Stimulated activated effector memory CD8-positive, alpha-beta T cell treated with anti-CD3 and anti-CD28 coated beads, Interleukin-12 subunit alpha, Interleukin-12 subunit beta, amount 100 ng/mL, for 72 hours (primary cell): ENCODE measurements at places on chromosomes 6 and 20.

GRCh38 chr6:1726341-1726768 lies 116.6 kb downstream of the FOXC1 start:
- DNase-seq = no peak

GRCh38 chr6:132063204-132063603 lies 112.0 kb upstream of the CCN2 start:
- DNase-seq = no peak

DNA sequence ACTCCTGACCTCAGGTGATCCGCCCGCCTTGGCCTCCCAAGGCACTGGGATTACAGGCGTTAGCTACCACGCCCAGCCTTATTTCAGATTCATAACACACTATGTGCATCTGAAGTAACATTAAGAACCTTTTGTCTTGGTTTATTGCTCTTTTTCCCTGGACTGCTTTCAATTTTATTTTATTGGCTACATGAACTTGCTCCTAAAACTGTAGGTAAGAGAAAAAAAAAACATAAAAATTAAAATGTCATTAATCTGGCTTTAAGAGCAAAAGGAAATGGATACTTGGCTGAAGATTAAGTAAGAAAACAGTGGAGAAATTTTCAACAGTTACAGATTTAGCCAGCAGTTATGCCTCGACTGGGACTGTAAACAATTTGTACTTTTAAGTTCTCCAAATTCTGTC lies 62.5 kb downstream of the GJA1 start:
- no peak for DNase-seq

GRCh38 chr20:31569163-31570020 lies 35.7 kb upstream of the ID1 start:
- DNase-seq = peak; percentile 88

DNA sequence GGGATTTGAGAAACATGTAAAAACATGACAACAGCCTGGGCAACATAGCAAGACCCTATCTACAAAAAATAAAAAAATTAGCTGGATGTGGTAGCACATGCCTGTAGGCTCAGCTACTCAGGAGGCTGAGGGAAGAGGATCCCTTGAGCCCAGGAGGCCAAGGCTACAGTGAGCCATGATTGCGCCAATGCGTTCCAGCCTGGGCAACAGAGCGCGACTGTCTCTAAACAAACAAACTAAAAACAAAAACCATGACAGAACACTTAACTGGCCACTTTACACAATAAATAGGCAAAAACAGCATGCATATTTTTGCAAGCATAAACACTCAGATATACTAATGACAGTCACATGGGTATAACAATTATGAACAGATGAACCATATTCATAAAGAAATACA lies 60.0 kb downstream of the SYTL3 start:
- no peak for DNase-seq
